ENCODE measurements at places on chromosomes 1 and 21.

- no peak for DNase-seq
Measured at GRCh38 chr1:32885676-32886003, 651 bp upstream of the HPCA start.

GRCh38 chr1:243572940-243573339 is 277.1 kb downstream of the AKT3 start:
- no peak for DNase-seq

- DNase-seq: peak; percentile 58
Measured at GRCh38 chr1:206809504-206810084, 37.3 kb upstream of the IL10 start.

- DNase-seq: no peak
Measured at GRCh38 chr1:211628417-211628816, 47.0 kb downstream of the NEK2 start.

DNA sequence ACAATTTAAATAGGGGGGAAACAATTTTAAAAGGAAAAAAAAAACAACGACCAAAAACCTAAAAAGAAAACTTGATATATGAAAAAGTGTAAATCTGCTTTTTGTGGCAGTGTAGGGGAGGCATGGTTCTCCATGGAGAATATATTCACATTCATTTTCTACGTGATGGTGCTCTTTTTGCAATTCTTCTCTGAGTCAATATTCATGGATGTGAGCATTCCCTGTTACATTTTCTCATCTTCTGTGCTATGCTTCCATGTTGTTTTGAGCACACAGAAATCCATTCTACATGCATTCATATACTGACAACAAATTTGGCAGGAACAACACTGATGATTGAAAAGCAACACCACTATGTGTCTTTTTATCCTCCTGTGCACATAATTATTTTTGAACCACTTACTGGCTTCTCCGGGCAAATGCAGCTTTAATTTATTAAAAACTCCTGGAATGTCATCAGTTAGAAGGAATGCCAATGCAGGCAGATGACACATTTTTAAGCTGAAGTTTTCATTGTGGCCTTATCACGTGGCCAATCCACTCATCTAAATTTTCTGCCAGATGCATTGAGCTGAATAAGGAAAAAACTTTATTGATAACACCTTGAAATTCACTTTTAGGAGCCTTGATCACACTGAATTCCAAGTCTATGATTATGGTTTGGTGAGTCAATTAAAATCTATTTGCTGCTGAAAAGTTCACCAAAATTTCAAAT is 590.6 kb downstream of the NUF2 start:
- no peak for DNase-seq

DNA sequence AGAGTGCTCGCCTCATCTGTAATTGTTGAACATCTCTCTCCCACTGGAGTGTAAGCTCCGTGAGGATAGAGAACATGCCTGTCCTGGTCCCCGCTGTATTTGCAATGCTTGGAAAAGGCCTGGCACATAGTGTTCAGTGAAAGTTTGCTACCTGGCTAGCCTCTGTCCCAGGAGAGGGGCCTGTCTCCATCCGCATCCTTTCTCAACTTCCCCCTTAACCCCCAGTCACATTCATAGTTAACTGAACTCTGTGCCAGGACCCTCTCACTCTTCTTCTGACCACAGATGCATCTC is 15.2 kb downstream of the SPOCD1 start:
- DNase-seq: no peak

DNA sequence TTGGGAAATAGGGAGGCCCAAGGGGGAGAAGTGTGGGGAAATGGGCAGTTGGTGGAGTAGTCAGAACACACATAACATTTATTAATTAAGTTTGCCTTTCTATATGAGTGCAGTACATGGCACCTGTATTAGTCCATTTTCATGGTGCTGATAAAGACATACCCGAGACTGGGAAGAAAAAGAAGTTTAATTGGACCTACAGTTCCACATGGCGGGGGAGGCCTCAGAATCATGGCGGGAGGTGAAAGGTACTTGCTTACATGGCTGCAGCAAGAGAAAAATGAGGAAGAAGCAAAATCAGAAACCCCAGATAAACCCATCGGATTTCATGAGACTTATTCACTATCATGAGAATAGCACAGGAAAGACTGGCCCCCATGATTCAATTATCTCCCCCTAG is 1.6 kb upstream of the SLC35A3 start:
- no peak for DNase-seq

- peak; percentile 44 for DNase-seq
Measured at GRCh38 chr1:9300573-9300972, 7.9 kb downstream of the SPSB1 start.

DNA sequence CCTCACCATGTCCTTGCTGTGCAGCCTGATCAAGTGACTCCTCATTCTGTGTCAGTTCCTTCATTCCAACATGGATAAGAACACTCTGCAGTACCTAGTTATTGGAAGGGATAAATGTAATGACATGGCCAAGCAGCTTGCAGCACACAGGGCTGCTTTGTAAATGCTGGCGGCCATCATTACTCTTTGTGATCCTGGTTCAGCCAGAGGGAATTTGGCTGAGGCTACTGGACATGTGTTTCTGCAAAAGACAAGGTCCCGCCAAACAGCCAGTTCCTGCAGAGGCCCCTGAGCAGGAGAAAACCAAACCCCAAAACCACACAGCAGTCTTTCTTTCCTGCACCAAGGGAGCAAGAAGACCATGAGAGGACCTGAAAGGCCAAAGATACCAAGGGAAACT is 495.8 kb downstream of the AJAP1 start:
- no peak for DNase-seq

DNA sequence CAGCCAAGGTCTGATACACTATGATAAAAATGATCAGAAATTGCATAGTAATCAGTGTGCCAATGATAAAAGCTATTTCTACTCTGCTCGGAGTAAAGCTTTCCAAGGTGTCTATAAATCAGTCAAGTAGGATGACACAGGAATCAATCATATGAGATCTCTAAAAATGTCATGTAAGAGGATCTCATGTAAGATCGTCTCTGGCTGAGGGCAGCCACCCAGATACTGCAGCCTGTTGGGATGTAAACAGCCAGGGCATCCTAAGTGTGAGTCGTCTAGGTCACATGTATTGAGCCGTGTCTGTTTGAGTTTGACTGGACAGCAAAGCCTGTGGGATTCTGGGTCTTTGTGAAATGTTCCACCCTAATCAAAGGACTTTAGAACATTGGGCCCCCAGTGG is 2.8 kb upstream of the TEX35 start:
- DNase-seq: no peak

- DNase-seq: peak; percentile 11
Measured at GRCh38 chr1:159341736-159342135, 39.6 kb downstream of the FCER1A start.

DNA sequence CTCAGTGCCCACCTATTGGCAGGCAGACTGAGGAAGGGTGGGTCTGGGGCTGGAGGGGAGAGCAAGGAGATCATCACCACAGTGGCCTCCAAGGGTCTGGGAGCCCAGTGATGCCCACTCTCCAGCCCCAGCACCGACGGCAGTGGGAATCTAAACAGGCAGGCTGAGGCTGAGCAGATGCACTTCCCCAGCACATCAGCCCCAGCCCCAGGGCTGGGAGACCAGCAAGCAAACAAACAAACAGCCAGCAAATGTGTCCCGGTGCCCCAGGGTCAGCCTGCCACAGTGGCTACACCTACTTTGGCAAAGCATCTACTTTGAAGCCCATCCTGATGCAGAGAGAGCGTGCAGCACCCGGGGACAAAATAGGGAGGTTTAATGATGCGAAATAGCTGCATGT is 216.3 kb upstream of the ZC3H12A start:
- DNase-seq: no peak

- DNase-seq: no peak
Measured at GRCh38 chr1:5977494-5978444, 14.5 kb downstream of the NPHP4 start.

GRCh38 chr1:179099891-179100290 is 18.0 kb downstream of the TOR3A start:
- no peak for DNase-seq

DNA sequence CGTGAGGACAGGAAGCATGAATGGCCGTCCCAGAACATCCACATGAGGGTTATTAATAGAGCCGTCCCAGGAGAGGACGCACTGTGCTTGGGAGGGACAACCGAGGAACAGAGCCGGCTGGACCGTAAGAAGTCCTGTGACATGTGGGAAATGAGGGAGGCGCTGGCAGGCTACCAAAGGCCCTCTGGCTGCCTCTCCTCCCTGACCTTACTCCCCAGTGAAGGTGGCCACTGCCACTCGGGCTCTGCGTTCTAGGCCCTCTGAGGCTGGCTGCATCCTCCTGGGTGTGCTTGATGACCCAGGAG is 15.5 kb upstream of the NPPB start:
- no peak for DNase-seq

- no peak for DNase-seq
Measured at GRCh38 chr1:228172591-228173527, 7.3 kb downstream of the IBA57 start.

GRCh38 chr1:201505503-201505890 is 1.4 kb downstream of the CSRP1 start:
- DNase-seq: peak; percentile 63

GRCh38 chr1:235831148-235831547 is 35.6 kb downstream of the LYST start:
- DNase-seq: peak; percentile 93

DNA sequence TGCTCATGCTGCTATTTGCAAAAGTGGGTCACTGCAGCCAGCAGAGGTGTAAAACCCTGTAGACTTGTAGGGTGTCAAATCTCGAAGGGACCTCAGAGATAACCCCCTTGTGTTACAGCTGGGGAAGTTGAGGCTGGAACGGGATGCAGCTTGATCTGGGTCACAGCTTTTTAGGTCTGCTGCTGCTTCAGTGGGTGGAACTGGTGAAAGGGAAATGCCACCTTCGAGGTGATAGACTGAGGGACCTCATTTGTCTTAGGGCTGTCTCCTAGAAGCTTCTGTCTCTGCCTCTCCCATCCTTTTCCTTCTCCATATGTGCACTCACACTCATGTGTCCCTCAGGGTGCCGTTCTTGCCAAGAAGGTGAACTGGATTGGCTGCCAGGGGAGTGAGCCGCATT is 35.4 kb downstream of the QSOX1 start:
- DNase-seq: no peak

- no peak for DNase-seq
Measured at GRCh38 chr1:24896596-24897262, 33.3 kb downstream of the RUNX3 start.
